ENCODE measurements at places on chromosomes 1 and 21. TPM values are rescaled to one million over a fixed set of nuclear protein-coding genes. Genes with fewer than 3 reads are reported as not detected.

DNA sequence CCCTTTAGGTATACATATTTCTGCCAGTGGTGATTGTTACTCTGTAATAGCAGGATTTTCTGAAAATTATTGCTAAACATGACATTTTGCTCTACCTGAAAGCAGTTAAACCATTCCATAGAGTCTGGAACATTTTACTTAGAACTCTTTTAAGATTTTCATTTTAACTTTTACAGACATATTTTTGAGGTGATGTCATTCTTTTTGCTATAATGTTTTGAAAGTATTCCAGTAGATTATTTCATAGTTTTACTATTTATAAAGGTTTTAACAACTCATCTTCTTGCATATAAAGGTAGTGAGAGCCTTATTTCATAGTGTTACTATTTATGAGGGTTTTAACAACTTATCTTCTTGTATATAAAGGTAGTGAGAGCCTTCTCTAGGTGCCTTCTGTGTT lies 42.9 kb downstream of the PTBP2 start:
- no peak for DNase-seq

MROH7 gene
- polyA plus RNA-seq: 14.8 TPM

HENMT1 gene
- 14.1 TPM for polyA plus RNA-seq

DNA sequence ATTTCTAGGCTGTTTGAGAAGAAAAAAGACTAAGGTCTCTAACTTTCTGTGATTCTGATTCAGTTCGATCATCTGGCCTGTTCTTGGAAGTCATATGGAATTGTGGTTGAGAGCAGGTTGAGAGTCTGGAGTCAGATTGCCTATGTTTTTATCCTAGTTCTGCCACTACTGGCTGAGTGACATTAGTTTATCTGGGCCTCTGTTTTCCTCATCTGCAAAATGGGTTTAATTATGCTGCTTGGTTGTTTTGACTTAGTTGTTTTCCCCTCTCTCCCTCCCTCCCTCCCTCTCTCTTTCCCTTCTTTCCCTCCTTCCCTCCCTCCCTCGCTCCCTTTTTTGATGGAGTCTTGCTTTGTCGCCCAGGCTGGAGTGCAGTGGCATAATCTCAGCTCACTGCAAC lies 6.2 kb downstream of the MACF1 start:
- DNase-seq: no peak

SLAMF1 gene
- polyA plus RNA-seq: not detected

- DNase-seq: no peak
Measured at GRCh38 chr21:43881283-43881682, 16.3 kb downstream of the AGPAT3 start.

GRCh38 chr1:39489567-39490239 lies 1.7 kb upstream of the BMP8A start:
- DNase-seq: no peak

FCAMR gene
- polyA plus RNA-seq: 7.7 TPM

- no peak for DNase-seq
Measured at GRCh38 chr1:71738910-71739309, 543.4 kb downstream of the NEGR1 start.

DNA sequence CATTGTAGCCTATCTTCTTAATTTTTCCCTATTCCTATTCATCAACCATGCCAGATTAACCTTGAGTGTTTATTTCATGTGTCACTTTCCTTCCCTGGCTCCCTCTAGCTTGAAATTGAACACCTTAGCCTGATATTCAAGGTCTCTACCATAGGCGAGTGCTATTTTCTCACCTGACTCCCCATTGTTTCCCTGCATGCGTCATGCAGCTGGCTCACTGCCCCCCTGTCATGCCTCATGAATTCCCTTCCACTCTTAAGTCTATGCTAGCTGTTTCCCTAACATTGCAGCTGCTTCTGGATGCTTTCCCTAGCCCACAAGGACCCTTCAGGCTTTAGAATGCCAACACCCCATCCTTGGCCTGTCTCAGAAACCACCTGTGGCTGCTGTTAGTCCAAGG lies 56.7 kb upstream of the CD1D start:
- peak; percentile 65 for DNase-seq

DNA sequence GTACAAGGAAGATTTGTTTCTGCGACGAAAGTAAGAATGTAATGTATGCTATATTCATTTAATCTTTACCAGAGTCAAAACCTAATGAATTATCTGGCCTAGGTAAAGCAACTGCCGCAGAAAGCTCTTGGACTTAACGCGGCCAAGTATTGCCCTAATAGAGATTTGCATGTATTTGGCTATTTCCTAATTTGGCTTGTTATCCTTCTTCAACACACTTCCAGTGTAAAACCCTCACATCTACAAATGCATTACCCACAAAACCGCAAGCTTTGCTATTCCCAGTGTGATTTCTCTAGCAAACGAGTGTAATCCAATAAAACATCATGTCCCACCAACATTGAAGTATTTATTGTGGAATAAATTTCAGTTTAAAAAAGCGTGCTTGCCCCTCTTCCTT lies 123.8 kb upstream of the LMO4 start:
- no peak for DNase-seq

- DNase-seq: no peak
Measured at GRCh38 chr1:245516284-245516759, 361.5 kb downstream of the KIF26B start.

AK5 gene
- 4.6 TPM for polyA plus RNA-seq

ALX3 gene
- polyA plus RNA-seq: not detected

DNA sequence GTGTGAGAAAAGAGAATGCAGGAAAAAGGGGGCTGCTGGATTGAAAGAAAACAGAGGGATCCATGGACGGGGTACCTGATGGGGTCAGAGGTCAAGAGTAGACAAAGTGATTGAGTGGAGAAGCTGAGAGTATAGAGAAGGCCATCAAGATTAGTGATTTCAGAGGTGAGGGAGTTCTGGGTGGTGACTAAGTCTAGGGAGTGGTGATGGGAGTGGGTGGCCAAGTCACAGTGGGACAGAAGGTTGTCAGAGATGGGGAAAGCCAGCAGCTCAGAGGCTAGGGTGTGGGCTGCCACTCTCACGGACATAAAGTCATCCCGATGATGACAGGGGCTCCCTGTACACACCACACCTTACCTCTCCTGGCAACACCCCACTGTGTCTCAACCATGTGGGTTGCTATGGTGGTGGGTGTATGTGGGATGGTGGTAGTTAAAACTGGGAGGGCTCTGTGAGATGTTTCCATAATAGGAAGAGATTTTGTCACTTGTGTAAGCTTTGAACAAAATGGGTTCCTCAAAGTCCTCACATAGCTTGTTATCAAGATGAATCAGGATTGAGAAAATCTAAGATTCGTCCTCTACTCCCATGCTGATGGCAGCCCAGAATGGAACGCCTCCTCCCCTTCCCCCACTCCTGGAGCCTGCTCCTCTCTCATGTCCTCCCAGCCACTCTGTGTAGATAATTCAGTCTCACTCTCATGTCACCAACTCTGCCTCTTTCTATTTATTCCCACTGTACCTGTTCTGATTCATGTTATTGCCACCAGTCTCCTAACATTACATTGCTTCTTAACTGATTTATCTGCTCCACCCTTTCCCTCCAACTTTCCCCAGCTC lies 20.3 kb upstream of the CSF1 start:
- DNase-seq: no peak

GRCh38 chr1:43067977-43068751 lies 103.9 kb downstream of the EBNA1BP2 start:
- DNase-seq: peak; percentile 57

GRCh38 chr1:145719230-145720079 lies at the start of gene CD160:
TSS of gene CD160 (plus strand) at chr1:145719499. CDS start at chr1:145728328, 8,829 bp downstream.
- DNase-seq: no peak

DNA sequence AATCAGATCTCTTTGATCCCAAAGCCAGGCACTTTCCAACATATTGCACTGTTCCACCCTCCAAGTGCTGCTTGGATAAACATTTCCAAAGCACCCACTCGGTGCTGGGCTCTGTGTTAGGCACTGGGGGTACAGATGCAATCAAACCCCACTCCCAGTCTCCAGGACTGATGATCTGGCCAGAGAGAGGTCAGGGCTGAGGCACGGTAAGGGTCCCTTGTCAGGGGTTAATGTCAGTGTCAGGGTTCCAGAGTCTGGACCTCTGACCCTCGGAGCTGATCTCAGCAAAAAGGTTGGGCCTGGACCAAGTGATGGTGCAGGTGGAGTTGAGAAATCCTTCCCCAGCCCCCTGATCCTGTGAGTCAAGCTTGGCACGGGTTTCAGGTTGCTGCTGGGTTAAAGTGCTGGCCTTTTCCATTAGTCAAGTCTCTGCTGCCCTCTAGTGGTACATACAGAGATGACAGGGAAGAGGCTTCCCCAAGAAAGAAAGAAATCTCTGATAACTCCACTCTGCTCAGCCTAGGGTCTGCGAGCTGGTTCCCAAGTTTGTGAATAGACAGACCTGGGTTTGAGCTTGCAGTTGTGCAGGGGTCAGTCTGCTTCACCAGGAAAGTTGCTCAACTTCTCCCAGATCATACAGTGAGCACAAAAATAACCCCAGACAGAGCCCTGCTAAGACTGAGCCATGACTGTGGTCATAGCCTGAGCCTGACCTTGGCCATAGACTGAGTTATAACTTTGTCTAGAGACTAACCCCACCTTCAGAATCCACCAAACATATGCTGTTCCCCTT lies 74.6 kb downstream of the DMRTA2 start:
- peak; percentile 77 for DNase-seq

HCN3 gene
- 13.9 TPM for polyA plus RNA-seq

- no peak for DNase-seq
Measured at GRCh38 chr1:49294539-49294938, 517.8 kb upstream of the BEND5 start.

GRCh38 chr21:35864039-35864438 lies 196.3 kb downstream of the SETD4 start:
- no peak for DNase-seq

E2F2 gene
- polyA plus RNA-seq: 5.9 TPM

PCAT6 gene
- polyA plus RNA-seq: 2.9 TPM

PLK3 gene
- 5.9 TPM for polyA plus RNA-seq

PADI1 gene
- 0.10 TPM for polyA plus RNA-seq

- DNase-seq: no peak
Measured at GRCh38 chr1:226107471-226108460, 45.2 kb downstream of the H3-3A start.

- no peak for DNase-seq
Measured at GRCh38 chr1:64403331-64403730, 66.6 kb upstream of the CACHD1 start.

DNA sequence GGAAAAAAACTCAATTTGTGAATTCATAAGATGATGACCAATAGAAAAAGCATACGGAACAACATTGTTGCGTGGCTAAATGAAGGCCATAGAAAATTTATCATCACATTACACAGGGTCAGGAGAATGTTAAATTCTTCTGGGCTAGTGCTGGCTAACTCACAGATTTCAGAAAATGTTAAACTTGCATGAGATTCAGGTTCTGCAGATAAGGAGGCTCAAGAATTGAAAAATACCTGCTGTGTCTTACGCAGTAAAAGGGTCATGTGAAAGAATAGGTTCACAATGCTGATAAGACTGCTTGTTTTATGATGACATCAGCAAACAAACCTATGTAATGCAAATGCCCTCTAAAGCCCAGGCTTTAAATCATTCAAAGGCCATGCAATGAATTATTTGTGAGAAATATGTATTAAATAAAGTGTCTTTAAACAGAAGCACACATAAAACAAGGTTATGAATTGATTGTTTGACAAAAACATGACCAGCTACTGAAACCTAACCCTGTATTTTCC lies 378.8 kb downstream of the USP25 start:
- DNase-seq: no peak

GRCh38 chr21:46554431-46555224 lies 50.3 kb downstream of the S100B start:
- DNase-seq: no peak

DNA sequence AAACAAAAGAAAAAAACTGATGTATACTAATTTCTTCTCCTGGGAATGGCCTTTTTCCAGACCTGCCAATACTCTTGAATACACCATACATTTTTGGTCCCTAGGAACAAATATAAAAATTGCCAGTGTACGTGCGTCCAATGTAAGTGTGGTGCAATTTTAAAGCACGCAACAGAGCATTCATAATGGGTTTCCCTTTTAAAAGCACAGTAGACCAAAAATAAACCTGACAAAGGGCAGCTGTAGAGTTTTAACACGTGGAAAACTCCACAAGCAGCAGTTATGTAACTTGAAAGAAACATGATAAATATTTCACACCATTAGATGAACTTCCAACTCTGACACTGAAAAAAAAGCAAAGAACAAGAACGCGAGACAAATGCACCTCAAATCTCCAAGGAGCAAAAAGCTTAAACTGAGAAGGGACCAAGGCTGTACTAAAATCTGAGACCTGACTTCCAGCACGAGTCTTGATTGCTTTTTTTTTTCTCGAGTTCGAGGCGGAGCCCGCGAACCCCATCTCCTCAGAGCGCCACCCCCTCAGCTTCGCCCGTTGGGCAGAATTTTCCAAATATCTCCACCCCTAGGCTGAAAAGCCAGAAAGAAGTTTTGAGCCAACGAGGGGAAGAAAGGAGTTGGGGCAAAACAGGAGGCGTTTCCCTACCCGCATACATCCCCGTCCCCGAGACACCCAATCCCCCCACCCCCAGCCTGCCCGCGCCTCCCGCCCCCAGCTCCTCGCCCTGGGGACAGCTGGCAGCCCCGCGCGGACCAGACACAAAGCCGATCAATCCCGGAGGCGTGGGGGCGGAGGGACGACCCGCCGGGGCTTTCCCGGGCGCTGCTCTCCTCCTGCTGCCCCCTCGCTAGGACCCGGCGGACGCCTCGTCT lies at the start of gene JAM2:
JAM2 (plus strand) TSS at position 599 of the 891 bp plus-strand sequence. CDS start 564 bp downstream, outside the sequence.
- DNase-seq: peak; percentile 41

PIGM gene
- 15.6 TPM for polyA plus RNA-seq

ETV3L gene
- polyA plus RNA-seq: not detected

ACTA1 gene
- polyA plus RNA-seq: 1.9 TPM

OR2L5 gene
- not detected for polyA plus RNA-seq

DNA sequence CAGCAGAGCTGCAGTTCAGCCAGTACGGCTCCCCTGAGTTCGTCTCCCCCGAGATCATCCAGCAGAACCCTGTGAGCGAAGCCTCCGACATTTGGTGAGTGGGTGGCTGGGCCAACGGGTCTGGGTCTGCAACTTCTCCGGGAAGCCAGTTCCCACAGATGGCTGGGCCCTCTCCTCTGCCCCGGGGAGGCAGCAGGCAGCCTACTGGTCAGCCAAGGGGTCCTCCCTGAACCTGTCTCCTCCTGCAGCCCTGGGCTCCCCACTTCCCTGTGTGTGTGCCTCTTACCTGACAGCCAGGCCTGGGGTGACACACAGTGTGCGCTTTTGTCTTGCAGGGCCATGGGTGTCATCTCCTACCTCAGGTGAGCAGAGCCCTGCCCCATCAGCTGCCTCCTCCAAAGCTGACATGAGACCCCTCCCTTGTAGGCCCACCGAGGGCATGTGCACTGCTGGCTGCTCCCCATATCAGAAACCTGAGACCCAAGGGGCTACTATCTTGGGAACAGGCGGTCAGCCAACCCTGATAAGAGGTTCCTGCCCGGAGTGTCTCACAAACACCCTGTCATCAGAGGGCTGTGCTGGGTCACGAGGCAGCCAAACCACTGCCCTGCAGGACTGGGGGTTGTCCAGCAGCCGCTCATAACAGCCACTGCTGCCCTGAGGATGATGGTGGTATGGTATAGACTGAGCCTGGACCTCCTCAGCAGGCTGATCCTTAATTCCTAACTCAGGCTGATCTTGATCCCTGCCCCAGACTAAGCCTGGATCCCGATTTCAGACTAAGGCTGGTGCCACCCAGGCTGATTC lies 37.6 kb downstream of the TRIM11 start:
- DNase-seq: no peak

GRCh38 chr1:54017979-54018378 lies at the start of gene LDLRAD1:
TSS of gene LDLRAD1 (minus strand) at chr1:54018186. CDS start at chr1:54018112, 74 bp downstream.
- no peak for DNase-seq

Measured in left kidney (tissue), 8 donors.